ENCODE measurements at places on chromosomes 2 and 18.

DNA sequence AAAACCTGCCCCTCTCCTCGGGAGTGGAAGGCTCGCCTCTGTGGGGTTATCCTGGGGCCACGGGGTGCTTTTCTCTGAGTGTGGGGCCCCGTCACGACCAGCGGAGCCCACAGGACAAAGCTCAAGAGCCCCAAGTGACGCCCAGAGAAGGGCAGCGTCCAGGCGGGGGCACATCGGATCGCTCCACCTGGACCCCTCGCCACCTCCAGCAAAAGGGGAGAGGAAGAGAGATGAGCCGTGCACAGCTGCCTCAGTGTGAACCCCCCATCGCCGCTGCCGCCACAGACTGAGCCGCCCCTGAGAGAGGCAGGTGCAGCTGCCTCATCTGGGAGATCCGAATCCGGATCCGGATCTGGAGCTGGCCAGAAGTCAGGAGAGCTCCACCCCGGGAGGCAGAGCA, 282.5 kb upstream of the PXDN start:
- no peak for DNase-seq

GRCh38 chr2:134777593-134777992, 58.8 kb upstream of the TMEM163 start:
- no peak for DNase-seq

- no peak for DNase-seq
Observed at GRCh38 chr2:86433137-86433536, 8.0 kb upstream of the KDM3A start.

- no peak for DNase-seq
Observed at GRCh38 chr18:46574000-46574742, 82.8 kb downstream of the LOXHD1 start.

GRCh38 chr2:11778416-11778815, 32.0 kb downstream of the LPIN1 start:
- DNase-seq, result no peak

Data from foreskin melanocyte (primary cell).